ENCODE measurements at places on chromosomes 4 and X.

DNA sequence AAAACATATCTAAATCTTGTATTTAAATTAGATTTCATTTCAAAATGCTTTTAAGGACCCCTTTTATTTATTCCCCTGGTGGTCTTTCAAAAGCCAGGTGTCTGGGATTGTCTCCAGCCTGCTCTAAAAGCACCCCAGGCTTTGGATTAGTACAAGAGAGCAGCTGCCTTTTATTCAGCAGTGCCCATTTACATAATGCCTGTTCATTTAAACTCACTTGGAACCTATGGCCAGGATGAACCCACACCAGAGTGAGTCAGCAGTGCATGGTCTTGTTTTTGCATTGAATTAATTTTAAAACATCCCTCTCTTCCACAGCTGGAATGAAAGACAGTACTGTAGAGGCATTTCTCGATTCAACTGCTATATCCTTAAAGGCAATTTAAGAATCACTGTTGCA is 64.1 kb upstream of the TENM3 start:
- no peak for DNase-seq

GRCh38 chr4:74088396-74088795 is 10.6 kb downstream of the CXCL2 start:
- no peak for DNase-seq

DNA sequence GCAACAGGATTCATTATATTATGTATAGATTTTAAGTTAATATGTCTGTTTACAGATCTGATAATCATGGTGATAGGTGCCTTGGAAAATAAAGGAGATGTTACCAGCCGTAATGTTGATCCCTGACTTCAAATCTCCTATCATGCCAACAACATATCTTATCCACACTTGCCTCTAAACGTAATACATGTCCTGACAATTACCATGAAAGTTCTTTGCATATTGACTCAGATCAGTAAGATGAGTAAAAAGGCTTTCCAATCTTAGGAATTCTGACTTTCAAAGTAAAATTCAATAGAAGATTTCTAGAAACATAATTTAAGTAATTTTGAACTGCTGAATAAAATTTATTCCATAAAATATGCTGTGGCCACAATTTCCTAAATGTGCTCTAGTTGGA is 513.3 kb downstream of the ANKRD50 start:
- DNase-seq: no peak

GRCh38 chr4:36511785-36512184 is 230.4 kb downstream of the DTHD1 start:
- DNase-seq: no peak

GRCh38 chrX:118633530-118633929 is 93.9 kb upstream of the IL13RA1 start:
- DNase-seq: no peak

DNA sequence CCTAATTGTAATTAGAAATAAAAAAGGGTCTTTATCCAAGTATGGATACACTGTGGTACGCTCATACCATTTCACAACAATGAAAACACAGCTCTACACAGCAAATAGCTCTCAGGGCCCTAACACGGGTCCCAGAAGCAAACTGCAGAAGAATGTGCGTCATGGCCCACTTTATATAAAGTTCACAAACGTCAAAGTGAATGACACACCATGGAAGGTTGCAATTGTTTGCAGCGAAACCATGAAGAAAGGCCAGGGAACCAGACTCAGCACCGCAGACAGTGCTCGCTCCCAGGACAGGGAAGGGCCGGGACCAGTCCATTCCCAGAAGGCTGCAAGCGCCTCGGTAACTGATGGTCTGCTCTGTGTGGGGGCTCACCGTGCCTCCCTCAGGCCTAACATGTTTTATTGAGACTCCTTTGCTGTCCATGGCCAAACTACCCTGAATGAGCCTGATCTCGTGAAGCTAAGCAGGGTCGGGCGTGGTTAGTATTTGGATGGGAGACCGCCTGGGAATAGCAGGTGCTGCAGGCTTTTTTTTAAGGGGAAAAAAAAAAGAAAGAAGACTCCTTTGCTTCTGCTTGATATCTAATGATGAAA is 47.8 kb downstream of the ACOX3 start:
- DNase-seq: no peak

DNA sequence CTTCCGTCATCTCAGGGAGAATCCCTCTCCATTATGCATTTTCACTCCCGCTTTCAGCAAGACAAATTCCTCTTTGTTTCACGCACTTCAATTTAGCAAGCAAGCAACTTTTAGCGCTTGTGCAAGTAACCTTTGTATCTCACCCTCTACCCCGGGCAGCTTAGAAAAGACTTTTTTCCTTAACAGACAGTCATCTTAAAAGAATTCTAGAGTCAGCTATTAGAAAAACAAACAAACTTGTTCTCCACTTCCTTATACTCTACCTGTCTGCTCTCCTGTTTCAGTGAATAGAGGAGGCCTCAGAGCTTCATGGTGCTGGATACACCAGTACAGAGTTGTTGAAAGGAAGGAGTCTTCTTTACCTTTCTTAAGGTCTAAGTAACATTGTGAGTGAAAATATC is 12.1 kb downstream of the TIGD2 start:
- DNase-seq: no peak

- no peak for DNase-seq
Measured at GRCh38 chr4:76873495-76873894, 24.4 kb downstream of the SOWAHB start.

- no peak for DNase-seq
Measured at GRCh38 chr4:183332447-183332846, 10.2 kb upstream of the CLDN24 start.

DNA sequence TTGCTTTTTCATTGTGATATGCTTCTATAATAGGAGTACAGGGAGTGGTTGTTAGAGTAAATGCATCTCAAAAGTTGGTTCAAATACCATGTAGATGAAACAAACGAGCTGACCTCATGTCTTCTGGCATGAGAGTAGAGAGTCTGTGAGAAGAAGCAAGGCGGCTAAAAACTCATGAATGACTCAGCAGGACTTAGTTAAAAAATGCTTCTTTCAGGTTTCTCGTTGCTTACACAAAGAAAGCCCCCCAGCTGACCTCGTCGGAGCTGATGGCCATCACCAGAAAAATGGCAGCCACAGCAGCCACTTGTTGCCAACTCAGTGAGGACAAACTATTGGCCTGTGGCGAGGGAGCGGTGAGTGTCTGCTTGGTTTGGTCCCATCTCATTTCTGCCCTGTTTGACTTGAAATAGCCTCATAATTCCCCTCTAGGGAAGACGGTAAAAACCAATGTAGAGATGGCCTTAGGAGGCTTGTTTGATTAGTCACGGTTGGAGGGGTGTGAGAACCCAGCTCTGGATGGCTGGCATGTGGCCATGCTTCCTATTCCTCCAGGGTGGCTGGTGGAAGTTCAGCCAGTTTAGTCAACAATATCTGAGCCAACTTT is 14.5 kb downstream of the AFP start:
- DNase-seq: no peak

DNA sequence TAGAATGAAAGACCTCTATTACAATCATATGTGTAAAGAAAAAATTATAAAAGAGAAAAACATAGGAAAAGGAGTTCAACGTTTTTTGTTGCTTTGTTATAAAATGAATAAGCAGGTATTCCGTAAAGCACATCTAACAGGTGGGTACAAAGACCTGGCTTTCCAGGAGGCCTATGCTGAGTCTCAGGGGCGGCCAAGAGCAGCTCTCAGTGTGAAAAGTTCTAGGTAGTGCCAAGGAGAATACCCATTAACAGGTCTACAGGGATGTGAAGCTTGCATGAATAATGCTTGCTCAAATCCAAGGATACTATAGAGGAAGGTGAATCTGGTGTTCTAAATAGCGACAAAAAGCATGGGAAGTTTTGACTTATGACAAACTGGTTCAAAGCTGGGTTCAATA is 944.4 kb downstream of the PDHA2 start:
- DNase-seq: no peak

Data from hematopoietic multipotent progenitor cell treated with erythropoietin and hydrocortisone succinate and interleukin-3 and kit ligand, for 8 days (in vitro differentiated cells).